ENCODE measurements at places on chromosomes 7 and 10. TPM values are rescaled to one million over a fixed set of nuclear protein-coding genes. Genes with fewer than 3 reads are reported as not detected.
A peak's percentile ranks its signal among the peaks of the same experiment; 100 is the strongest.

DNA sequence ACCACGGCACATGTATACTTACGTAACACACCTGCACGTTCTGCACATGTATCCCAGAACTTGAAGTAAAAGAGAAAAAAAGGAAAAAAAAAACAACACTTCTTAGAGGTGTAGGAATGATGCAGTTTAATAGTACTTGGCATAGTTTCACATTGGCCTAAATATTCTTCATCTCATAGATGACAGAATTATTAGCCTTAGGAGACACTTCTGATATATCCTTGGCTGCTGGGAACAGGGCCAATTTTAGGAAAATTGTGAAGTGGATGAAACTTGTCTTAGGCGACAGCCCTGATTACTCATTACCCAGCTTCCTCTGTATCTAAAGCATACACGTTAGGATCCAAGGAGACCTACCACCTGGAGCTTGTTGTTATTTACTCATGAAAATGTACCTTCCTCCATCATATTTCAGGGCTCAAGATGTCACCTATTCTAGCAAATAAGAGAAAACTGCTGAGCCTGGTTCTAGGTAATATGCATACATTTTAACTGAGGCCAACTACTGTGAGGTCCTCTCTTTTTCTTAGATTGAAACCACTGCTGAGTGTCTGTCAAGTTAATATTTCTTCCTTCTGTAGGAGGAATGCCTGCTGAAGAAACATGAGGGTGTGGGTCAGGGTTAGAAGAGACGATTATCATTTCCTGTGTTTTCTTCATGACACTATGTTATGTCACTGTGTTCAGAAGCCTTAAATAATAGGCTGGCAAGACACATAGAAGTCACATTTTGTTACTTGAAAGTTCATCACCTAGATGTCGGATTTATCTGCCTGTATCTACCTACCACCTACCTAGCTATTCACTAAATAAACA, 44.3 kb downstream of the CPED1 start:
- no peak for DNase-seq

The HPSE2 gene
- total RNA-seq = 0.20 TPM

The OR2A42 gene
- not detected for total RNA-seq

DNA sequence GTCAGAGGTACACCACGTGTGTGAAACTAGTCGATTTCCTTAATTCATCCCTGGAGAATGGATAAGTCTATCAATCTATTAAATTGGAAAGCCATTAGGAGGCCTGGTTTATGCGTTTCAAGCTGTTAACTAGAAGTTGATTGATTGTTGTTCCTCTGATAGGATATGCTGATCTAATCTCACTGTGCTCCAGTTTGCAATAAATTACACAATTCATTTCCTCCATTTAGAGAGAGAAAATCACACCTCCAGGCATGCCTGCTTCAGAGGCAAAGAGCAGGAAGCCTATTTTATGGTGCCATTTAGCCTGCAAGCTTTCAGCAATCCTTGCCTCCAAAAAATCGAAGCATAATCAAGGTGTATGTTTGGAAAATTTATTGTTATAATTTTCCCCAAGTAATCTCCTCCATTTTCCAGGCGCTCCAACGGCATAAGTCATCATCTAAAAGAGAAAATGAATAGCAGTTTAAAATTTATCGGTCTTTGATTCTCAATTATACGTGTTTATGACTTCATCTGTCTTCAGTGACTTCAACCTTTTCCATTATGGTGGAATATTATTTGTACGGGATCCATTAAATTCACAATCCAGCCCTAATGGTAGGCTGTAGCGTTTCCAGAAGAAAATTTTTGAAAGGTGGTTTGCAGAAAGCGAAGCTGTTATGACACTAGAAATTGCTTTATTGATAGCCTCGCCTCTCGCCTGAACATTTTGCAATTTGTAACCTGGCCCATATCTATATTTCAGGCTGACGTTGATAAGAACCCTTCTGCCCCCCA, 42.9 kb upstream of the HMX3 start:
- DNase-seq = no peak

GRCh38 chr7:133650069-133650468, 397.2 kb downstream of the EXOC4 start:
- DNase-seq = no peak

GRCh38 chr7:141218941-141219340, 145.1 kb downstream of the TMEM178B start:
- DNase-seq = no peak

DNA sequence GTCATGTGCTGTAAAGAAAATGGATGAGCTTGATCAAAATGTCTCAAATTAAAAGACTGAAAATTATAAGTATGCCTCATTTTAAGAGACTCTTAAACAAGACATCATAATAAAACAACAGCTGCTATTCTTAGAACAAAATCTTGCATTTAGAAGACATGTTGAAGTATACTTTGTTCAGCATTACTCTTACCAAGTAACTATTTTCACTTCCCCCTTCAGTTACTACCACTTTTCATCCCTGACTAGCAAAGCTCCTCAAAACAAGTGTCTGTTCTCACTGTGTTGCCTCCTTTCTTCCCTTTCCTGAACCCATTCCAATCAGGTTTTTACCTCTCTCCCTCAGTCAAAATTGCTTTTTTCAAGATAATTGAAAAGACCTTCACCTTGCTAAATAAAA, 31.6 kb downstream of the ELAPOR2 start:
- DNase-seq = no peak

GRCh38 chr10:25725917-25726716, 207.9 kb upstream of the MYO3A start:
- peak; percentile 60 for DNase-seq

- DNase-seq = no peak
Measured at GRCh38 chr10:132366499-132366898, 30.5 kb upstream of the PWWP2B start.

DNA sequence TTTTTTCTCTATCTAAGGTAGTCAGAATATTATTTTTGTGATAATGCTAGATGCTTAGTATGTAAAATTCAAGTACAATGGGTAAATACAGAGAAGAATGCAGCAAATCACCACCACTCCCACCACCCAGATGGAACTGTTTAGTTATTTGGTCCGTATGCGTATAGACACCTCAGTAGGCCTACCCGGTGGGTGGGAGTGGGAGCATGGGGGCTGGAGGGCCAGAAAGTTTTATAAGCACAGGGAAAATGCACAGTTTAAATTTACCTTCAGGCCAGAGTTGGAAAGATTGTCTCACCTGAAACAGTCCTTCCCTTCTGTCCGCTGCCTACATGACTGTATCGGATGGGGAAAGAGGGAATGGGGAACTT, 15.5 kb downstream of the CHST3 start:
- no peak for DNase-seq

DNA sequence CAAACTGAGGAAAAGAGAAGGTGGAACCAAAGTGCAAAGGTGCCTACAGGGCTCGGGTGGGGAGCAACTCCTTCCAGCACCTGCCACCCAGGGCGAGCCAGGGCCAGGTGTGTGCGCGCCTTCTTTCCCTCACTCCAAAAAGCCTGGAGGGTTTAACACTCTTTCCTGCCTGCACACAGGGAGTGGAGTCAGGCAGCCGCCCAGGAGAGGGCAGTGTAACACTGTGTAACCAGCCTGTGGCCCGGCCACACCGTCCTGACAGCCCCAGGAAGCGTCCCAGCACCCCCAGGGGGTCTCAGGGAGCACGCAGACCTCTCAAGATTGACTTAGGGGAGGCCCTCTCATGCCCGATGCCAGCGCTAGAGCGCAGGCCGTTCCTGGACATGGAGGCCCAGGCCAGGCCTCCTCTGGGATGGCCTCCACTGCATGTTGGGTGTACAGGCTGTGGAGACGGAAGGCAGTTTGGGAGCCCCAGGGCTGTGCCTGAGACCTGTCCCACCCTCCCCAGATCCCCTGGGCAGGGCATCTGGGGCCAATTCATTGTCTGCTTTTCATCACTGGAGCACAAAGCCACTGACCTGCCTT, 13.4 kb downstream of the BRI3 start:
- peak; percentile 89 for DNase-seq

DNA sequence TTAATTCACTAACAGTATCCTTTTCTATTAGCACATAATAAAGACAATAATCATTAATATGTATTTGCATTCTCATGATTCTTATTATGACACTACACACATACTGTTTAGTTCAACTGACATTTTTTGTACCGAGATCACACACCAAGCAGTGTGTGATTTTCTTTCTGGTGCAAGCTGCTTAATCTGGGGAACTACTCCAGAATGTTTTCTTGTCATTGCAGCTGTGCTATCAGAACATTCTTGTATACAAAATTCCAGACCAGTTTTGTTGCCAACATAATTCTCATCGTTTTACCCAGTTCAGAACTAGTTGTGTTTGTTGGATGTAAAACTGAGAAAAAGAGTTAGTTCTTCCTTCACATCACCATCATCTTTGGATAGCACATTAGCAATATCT, 37.4 kb downstream of the VKORC1L1 start:
- no peak for DNase-seq

- DNase-seq = no peak
Measured at GRCh38 chr7:35894721-35895120, 93.9 kb downstream of the SEPTIN7 start.

The PHYHIPL gene
- 0.44 TPM for total RNA-seq

The TMEM196 gene
- not detected for total RNA-seq

- no peak for DNase-seq
Measured at GRCh38 chr7:139626817-139627216, 103.3 kb downstream of the CLEC2L start.

The BRI3 gene
- 102 TPM for total RNA-seq

GRCh38 chr7:151423936-151424335, 14.1 kb upstream of the WDR86 start:
- no peak for DNase-seq

The GHRHR gene
- 5.9 TPM for total RNA-seq

DNA sequence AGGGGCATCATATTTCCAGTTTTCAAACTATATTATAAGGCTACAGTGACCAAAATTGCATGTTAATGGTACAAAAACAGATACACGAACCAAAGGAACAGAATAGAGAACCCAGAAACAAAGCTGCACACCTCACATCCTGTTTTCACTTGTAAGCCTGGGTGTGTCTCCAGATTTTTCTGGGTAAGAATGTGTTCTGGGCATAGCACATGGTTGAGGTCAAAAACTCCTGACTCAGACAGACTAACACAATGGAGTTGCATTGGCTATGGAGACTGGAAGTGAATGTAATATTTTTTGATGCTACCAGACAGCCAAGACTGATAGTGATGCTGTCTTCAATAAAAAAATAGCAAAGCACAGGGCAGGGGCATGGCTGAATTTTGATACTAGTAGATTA, 1175.2 kb downstream of the NXPH1 start:
- DNase-seq = no peak

The TEX36 gene
- not detected for total RNA-seq

The NUTM2A gene
- total RNA-seq = 0.83 TPM

- no peak for DNase-seq
Measured at GRCh38 chr10:36808625-36809362, 316.6 kb upstream of the ANKRD30A start.

DNA sequence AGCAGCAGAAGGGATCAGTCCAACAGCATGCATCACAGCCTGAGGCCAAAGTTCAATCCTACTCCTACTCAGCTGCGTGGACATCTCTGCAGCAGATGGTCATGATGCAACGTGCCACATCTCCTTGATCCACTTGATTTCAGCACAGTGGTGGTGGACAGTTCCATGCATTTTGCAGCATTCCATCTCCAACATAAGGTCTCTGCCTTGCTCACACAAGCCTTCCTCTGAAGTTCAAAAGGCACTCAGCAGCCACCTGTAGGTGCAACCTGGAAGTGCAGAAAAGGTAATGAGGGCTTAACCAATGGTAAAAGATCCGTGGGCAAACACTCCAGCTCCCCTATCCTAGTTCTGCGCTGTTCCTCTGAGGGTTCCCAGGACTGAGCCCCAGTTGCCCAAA, 57.5 kb upstream of the CHCHD3 start:
- DNase-seq = peak; percentile 81

The RNF32 gene
- total RNA-seq = 0.83 TPM

GRCh38 chr10:70911386-70911785, 23.0 kb upstream of the PCBD1 start:
- no peak for DNase-seq

The LMTK2 gene
- total RNA-seq = 22.3 TPM

The SCART1 gene
- total RNA-seq = 0.50 TPM

GRCh38 chr7:41889472-41889871, 186.6 kb upstream of the INHBA start:
- no peak for DNase-seq

- no peak for DNase-seq
Measured at GRCh38 chr10:21502348-21502740, 23.1 kb downstream of the SKIDA1 start.

- DNase-seq = no peak
Measured at GRCh38 chr10:34037499-34037898, 703.0 kb upstream of the NRP1 start.

DNA sequence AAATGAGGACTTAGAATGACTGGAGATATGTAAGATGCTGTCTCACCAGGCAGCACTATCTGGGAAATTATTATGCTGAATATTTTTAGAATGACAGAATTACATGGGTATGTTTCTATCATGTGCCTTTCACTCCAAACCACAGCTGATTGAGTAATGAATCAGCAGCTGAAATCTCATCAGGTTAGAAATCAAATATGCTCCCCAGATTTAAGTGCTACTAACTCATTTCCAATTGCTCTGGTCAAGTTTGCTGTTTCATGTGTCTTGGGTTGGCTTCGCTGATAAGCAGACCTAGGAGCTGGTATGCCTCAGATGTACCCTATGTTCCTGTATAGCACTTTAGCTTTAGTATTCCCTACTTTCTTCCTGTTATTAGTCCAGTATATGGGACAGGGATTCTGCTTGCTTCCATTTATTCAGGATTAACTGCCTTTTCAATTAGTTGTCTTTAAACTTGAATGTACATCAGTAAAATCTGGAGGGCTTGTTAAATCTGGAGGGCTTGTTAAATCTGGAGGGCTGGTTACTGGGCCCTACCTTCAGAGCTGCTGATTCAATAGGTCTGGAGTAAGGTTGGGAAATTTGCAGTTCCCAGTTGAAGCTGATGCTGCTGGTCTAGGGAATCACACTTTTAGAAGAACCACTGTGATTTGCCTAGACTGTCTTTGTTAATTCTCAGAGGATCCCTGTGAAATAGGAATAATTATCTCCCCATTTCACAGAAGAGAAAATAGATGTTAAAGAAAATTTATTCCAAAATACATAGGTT, 172.9 kb downstream of the DKK1 start:
- no peak for DNase-seq

The IFIT1 gene
- 1.2 TPM for total RNA-seq

GRCh38 chr7:78523930-78524329, 725.4 kb downstream of the PHTF2 start:
- peak; percentile 43 for DNase-seq

DNA sequence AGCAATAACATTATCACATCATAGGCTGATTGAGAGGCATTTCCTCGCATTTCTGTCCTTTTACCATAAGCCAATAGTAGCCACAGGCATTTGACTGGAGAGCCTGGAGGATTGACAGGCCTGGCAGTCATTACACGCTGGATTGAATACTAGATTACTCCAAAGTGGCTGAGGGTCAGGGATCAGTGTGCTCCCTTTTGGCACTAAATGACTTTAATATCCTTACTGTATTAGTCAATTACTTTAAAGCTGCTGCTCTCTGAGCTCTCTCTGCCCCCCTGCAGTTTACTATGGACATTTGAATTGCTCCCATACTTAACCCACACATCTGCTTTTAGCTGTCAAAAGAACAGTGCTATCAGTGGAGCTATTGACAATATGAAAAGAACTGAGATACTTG, 302.0 kb downstream of the TFEC start:
- DNase-seq = no peak

Data from H9 (cell line).